ENCODE measurements at places on chromosomes 13 and 19.

DNA sequence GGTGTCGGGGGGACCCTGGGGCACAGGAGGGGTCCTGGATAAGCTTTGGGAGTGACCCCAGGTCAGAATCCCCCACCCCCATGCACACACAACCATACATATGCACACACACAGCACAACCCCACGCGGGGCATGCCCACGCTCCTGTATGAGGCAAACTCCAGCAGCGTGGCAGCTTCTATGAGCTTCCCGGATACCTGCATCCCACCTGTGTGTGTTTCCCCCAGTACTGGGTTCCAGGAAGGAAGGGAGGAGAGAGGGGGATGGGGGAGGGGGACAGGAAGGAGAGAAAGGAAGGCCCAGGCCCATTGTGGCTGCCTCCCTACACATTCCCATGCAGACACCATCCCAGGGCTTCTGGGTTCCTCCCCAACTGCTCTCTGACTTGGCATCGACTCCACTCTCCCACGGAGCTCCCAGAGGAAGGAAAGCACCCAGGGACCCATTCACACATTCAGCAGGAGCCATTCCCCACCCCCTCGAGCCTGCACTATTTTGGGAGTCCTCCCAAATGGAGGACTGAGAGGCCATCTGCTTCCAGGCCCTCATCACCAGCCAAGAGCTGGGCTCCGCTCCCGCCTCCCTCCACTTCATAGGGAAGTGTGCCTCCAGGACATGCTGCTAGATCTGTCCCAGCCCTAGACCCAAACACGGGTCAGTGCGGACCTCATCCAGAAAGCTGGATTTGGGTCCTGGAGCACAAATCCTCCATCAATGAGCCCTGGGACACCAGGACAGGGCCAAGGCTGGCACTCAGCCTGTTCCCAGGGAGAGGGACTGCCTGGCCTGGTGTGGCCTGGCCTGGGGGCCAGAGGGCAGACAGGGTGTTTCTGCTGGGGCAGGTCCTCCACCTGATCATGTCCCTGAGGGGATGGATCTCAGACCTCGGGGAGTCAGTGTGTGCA lies 13.2 kb downstream of the PRR36 start:
- DNase-seq: no peak

- DNase-seq: no peak
Measured at GRCh38 chr13:113417008-113417751, 36.1 kb downstream of the ADPRHL1 start.

- peak; percentile 93 for DNase-seq
Measured at GRCh38 chr19:40605216-40605971, 4.2 kb downstream of the LTBP4 start.

- peak; percentile 62 for DNase-seq
Measured at GRCh38 chr19:5955636-5955935, 22.4 kb downstream of the RANBP3 start.

- DNase-seq: no peak
Measured at GRCh38 chr13:100860866-100861265, 186.3 kb upstream of the TMTC4 start.

DNA sequence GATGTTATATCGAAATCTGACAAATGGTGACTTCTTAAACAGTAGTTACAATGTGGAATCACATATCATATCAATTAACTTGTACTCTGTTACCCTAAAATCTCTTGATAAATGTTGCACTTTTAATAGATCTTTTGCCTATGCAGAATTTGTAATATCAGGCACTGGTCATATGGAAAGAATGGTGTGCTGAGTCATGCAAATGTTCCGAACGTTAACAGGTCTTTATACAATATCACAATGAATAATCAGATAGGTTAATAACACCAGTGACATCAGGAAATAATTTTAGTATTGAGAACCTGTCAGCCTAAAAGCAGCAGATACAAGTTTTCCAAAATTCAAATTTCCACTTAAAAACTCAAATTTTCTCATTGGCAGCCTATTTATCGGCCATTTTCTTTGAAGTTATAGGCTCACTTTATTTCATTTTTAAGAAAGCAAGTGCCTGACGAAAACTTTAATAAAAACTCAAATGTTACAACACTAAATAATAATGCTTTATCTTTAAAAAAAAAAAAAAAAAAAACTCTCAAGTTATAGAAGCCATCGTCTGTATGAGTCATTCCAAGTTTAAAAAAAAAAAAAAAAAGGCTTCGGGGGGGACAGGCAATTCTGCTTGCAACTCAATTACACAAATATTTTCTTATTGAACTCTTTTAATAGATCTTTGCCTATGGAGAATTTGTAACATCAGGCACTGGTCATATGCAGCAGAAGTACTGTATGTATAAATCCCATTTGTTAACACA lies 180.9 kb downstream of the DIAPH3 start:
- DNase-seq: no peak

- peak; percentile 57 for DNase-seq
Measured at GRCh38 chr13:94967183-94968039, 255.1 kb upstream of the SOX21 start.

GRCh38 chr13:40540328-40541044 lies 126.0 kb downstream of the FOXO1 start:
- DNase-seq: peak; percentile 0

GRCh38 chr13:69857183-69857821 lies 250.3 kb upstream of the ATXN8OS start:
- DNase-seq: peak; percentile 78

GRCh38 chr13:113652404-113653263 lies 5.4 kb downstream of the ATP4B start:
- DNase-seq: no peak

DNA sequence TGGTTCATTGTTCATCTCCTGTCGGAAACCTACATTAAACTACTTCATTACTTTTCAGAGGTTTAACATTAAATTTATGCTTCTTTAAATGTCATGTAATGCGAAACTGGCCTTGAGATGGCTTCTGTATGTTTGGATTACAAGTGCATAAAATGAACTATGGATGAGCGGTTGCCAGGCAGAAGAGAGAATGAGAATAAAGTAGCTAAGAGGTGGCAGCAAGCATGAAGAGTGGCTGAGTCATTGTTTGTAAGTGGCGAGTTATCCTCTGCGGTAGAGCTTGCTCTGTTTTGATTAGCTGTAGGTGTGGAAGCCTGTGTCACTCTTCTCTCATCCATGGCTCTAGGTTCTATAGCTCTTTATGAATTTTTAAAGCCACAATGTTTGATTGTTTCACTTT lies 1139.6 kb upstream of the PCDH9 start:
- peak; percentile 32 for DNase-seq

DNA sequence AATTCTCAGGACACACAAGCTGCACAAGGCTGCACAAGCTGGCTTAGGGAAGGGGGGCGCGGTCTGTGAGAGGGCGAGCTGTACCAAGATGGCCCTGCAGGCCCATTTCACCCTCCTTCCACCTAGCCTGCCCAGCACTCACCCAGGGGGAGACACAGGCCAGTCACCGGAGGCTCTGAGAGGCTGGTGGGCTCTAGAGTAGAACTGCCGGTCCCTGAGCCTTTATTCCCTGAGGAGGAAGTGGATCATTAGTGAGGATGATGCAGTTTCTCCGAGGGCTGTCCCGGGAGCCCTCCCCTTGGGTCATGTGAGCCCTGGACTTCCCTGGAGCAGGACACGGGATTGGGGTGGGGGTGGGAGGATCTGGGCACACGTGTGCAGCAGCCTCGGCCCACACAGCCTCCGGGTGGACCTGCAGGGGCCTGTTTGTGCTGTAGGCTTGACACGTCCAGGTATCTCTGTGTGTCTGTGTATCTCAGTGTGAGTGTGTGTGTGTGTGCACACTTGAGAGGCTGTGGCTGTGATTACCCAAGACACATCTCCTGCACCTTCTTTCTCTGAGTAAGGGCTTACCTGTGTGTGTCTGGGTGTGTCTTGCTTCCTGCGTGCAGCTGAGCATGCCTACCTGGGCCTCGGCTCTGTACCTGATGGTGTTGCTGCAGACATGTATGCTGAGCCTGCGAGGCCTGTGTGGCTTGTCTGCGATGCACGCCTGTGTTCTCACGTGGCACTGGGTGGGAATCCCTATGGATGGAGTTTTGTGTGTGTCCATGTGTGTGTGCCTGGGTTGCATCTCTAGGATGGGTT lies at the start of gene ACP5:
Gene ACP5 (minus strand): TSS at position 195 of the 807 bp plus-strand sequence. CDS start 328 bp downstream, outside the sequence.
- DNase-seq: no peak

- DNase-seq: no peak
Measured at GRCh38 chr19:46691948-46692347, 25.0 kb downstream of the PRKD2 start.

DNA sequence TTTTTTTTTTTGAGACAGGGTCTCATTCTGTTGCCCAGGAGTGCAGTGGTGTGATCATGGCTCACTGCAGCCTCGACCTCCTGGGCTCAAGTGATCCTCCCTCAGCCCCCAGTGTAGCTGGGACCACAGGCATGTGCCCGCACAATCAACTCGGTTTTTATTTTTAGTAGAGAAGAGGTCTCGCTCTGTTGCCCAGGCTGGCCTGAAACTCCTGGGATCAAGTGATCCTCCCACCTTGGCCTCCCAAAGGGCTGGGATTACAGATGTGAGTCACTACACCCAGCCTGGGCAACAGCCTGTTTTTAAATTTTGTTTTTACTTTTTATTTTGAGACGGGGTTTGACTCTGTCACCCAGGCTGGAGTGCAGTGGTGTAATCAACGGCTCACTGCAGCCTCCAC lies 2.3 kb upstream of the KDM4B start:
- DNase-seq: no peak
